ENCODE measurements at places on chromosomes 7 and 10.

DNA sequence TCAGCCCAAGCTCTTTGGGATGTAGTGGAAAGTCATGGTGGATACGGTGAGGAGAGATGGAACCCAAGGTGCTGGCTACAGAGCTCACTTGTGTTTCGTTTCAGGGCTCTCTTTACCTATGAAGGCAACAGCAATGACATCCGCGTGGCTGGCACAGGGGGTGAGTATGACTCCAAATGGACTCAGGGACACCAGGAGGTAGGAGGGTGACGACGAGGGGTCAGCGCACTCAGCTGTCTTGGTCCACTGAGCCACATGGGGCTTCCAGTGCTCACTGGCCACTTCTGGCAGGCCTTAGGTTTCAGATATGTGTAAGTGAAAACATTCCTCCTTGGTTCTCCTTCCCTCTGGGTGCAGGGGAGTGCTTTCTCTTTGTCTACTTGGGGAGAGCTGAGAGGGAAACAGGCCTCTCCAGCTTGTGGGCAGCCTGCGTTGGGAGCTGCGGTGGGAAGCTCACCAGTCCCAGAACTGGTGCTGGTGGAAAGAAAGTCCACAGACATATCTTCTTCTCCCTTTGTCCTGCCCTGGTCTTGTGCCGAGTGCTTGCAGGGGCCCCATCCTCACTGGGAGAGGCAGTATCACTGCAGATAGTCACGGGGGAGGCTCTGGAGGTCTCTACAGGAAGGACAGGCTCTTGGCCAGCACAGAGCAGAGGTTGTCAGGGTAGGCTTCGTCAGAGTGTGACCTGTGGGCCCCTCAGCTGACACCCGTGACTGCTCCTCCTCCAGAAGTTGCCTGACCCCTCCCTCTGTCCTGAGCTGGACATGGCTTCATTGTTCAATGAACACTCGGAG, 5.8 kb downstream of the DBNL start:
- DNase-seq, result no peak

DNA sequence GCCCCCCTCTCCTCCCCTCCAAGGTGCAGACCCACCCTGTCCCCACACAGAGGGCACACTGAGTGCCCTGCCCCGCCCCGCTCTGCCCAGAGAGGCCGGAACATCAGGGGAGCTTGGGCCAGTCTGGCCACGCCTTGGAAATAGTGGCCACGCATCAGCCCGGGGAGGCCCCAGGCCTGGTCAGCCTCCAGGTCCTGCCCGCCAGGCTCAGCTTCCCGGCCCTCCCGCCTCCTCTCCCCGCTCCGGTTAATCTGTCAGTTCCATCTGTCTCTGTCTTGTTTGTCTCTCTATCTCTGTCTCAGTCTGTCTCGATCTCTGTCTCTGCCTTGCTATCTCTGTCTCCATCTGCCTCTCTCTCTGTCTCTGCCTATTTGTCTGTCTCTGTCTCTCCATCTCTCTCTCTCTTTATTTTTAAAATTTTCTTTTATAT, 28.9 kb upstream of the TNRC18 start:
- no peak for DNase-seq

DNA sequence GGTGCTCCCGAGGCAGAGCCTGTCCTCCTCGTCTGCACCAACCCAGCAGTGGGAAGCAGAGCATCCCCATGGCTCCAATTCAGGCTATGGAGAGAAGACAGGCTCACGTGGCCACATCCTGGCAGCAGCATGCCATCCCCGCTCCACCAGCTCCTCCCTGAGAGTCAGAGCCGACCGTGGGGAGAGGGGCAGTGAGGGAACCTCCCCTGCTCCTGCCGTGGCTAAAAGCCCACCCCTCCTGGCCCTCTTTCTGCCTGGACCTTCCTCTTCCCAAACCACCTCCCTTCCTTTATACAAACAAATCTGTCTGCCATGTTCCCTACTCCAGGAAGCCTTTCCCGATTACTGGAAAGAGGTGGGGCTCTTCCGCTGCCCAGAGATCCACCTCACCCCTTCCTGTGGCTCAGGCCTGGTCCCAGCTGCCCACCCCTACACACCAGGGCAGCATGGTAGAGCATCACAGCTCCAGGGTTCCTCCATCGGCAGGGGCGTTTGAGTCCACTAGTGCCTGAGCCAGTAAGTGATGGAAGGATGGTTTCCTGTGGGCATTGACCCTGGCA, 10.8 kb upstream of the AQP1 start:
- no peak for DNase-seq

DNA sequence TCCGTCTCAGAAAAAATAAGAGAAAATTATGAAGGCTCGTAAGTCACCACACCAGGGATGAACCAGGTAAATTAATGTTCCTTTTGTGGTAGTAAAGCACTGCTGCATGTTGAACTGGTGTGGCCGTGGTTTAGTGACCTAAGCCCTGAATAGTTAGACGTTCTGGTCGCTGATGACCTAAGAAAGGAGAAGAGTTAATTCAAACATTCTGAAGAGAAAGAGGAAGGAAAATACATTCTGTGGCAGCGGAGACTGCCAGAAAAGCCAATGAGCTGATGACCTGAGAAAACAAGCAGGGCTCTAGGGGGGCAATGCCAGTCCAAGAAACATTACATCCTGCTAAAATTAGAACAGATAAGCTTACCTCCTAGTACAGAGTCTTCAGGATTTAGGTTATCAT, 17.5 kb downstream of the DNAJC9 start:
- DNase-seq, result no peak

DNA sequence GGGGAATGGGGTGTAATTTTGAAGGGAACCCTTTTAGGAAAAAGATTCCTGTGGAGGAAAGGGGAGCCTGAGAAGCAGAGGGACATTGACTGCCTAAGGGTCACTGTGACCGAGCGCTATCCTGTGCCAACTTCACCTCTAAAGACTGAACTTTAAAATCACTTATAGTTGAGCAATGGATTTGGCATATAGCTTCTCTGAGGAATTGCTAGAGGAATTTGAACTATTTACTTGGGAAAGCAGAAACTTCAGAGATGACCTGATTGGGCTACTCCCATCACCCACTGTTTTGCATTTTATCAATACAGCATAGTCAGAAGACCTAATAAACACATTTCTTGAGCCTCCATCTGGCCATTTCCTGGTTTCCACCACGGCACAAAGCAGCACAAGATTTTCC, 23.7 kb upstream of the WNT16 start:
- no peak for DNase-seq

DNA sequence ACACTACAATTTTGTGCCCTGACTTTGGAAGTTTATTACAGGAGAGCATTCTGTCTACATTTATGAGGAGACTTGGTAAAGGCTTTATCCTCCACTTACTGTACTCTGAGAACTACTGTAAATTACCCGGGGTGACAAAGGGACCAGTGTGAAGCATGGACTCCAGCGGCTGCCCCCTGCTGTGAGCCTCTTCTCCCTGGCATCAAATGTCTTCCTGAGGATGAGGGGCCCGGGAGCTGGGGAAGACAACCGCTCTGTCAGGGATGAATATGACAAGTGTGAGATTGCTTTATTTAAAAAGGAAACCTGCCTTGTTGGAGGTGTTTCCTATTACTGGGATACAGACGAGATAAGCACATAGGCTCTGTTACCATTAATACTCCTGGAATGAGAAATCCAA, 714.8 kb downstream of the CCSER2 start:
- no peak for DNase-seq

DNA sequence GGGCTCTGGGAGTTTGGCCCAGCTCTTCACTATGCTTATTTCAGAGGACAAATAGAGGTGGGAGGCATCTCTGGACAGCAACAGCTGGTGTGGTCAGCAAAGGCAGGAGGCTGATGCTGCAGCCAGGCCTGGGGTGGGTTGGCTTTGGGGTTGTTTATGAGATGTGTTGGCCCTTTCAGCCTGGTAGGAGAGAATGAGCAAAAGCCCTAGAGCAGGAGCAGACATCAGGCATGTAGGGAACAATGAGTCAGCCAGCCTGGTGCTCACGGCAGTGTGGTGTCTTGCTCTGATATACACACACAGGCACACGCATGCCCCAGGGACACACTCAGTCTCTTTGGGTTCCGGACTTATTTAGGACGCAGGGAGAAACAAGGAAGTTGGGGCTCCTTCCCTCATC, 157.1 kb downstream of the PRKCQ start:
- no peak for DNase-seq

DNA sequence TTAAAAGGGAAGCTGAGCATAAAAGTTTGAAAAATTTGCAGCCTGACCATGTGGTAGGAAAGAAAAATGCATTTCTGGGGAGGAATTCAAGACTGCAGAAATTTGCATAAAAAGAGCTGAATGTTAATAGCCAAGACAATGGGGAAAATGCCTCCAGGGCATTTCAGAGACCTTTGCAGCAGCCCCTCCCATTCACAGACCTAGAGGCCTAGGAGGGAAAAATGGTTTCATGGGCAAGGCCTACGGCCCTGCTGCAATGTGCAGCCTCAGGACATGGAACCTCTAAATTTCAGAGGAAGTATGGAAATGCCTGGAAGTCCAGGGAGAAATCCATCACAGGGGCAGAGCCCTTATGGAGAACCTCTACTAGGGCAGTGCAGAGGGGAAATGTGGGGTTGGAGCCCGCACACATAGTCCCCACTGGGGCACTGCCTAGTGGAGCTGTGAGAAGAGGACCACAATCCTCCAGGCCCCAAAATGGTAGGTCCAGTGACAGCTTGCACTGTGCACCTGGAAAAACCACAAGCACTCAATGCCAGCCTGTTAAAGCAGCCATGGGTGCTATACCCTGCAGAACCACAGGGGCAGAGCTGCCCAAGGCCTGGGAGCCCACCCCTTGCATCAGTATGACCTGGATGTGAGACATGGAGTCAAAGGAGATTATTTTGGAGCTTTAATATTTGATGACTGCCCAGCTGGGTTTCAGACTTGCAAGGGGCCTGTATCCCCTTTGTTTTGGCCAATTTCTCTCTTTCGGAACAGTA, 243.8 kb downstream of the DNAJB9 start:
- DNase-seq, result no peak

DNA sequence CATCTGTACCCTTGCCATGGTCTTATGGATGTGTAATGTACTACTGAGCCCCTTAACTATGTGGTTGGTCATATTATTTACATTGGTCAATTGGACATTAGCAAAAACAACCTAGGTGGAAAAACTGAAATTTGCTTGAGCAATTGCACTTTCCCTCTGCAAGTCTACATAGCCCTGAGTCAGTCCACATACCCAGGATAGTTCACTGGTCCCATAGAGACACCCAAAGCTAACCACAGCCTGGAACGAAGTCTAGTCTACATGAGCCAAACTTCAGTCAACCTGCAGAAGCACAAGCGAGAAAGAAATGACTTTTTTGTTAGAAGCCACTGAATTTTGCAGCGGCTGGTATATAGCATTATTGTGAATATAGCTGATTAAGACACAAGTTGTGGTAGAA, 37.6 kb upstream of the COL1A2 start:
- no peak for DNase-seq

GRCh38 chr10:61992059-61992460, 90.6 kb downstream of the ARID5B start:
- no peak for DNase-seq

DNA sequence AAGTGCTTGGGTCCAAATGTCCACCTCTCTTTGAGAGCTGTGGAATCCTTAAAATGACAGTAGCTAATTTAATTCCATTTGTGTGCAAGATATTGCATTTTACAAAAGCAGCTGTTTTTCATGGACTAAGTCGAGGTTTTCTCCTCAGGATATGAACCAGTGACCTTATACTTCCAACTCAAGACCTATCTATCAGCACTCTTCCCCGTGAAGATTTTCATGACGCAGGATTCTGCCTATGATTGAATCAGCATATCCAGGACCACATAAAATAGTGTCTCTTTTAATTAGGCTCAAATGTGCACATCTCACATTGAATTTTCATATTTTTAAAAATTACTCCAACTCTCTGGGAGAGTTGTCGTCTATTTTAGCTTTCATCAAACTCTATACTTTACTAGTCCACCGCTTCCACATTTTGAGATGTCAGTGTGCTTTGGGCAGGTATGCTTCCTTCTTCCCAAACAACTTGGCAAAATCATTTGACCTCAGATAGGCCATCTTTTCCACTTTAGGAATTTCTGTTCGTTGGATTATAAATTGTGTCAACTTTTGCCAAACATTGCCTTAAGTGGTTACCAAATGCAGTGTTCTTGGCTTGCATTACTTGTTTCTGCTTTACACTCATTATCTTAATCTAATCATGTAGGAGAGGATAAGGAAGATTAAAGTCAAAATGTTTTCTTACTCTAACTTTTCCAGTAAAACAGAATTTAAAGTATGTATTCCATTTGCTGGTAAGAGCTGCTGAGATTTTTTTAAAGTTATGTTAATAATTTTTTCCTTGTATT, 39.4 kb downstream of the SEMA3A start:
- DNase-seq, result no peak

- no peak for DNase-seq
Observed at GRCh38 chr10:69360485-69361302, 56.0 kb downstream of the TACR2 start.

GRCh38 chr7:134639683-134640279, 6.9 kb upstream of the BPGM start:
- DNase-seq, result no peak
